Stimulated activated CD4-positive, alpha-beta T cell treated with anti-CD3 and anti-CD28 coated beads, Interleukin-15, amount 100 ng/mL, for 48 hours (primary cell): ENCODE measurements at places on chromosomes 2 and 18.

GRCh38 chr2:201860636-201861066 is 54.3 kb downstream of the CDK15 start:
- peak; percentile 13 for DNase-seq

DNA sequence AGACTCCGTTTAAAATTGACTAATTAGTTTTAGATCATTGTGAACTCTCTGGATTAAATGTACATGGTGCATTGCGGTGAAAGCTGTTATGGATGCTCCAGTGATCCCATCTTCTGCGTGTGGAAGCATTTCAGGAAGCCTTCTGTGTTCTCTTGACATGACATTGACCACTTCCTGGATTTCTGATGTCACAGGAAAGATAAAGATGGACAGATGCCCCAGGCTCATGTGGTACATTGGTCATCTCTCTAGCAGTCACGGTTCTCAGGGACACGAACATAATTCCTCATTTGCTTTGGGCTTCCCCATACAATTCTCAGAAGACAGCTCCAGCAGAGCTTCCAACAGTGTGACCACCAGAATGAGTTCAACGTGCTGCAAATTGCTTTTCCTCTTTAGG is 26.9 kb downstream of the AGAP1 start:
- DNase-seq = no peak

DNA sequence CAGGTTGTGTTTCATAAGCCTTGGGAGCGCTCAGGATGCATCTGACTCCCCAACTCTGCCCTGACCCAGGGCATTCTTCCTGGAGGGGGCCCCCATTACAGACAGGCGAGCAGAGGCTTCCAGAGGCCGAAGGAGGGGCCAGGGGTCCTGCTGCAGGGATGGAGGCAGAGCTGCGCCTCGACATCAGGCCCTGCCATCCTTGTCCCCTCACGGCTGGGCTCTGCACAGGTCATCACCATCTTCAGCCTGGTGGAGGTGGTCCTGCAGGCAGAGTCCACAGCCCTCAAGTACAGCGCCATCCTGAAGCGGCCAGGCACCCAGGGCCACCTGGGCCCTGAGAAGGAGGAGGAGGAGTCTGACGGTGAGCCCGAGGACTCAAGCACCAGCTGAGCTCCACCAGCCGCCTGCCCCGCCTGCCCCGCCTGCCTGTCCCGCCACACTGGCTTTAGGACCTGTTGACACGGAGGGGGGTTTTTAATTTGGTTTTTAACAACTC is 42.3 kb upstream of the ALPP start:
- DNase-seq = no peak

- DNase-seq = no peak
Measured at GRCh38 chr2:17638196-17638743, 97.8 kb downstream of the VSNL1 start.

DNA sequence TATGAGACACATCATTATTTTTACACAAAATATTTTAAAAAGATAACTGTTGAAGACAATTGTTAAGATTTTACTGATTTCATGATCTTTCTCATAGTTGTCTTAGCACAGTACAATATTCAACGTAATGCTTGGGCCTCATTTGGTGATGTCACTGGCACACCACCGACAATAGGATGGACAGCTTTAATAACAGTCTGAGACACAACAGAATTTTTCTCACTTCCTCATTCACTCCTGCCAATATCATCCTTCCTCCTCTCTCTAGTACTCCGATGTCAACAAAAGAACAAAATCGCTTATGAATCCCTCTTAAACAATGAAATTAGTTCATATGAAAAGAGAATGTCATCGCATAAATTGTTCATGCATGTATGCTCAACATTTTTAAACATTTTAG is 461.9 kb upstream of the CDH7 start:
- DNase-seq = no peak

DNA sequence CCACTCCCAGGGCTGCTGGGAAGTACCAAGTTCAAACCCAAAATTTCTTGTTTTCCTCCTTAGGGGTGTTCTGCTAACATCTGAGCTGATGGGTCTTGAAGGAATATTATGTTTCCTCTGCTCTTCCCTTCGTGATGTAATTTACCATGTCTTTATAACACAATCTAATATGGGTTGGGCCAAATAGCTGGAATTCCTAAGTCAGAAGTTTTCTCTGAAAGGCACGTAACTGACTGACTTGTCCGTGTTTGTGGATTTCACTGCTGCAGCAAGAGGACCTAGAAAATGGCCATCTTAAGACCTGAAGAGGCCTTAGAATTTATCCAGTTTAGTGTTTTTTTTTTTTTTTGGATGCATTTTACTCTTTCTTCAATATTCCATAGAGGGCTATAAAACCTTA is 256.7 kb downstream of the DCDC2C start:
- DNase-seq = no peak
